HCT116 (cell line): ENCODE measurements at places on chromosomes 12 and 14.

- peaks cover 30% of the 10 kb centered on the region for H3K4me1 ChIP-seq
- DNase-seq, result no peak
- H3K36me3 ChIP-seq, result no peaks in the 10 kb centered on the region
- H3K27ac ChIP-seq, result no peak overlapping the region
- no peaks in the 10 kb centered on the region for H3K27me3 ChIP-seq
Measured at GRCh38 chr12:2644683-2645405, 149.9 kb upstream of the FKBP4 start.

GRCh38 chr14:99727096-99727870, 43.2 kb downstream of the CYP46A1 start:
- H3K27ac ChIP-seq, result no peak overlapping the region
- no peak overlapping the region for H3K4me3 ChIP-seq
- H3K36me3 ChIP-seq, result no peaks in the 10 kb centered on the region
- H3K4me1 ChIP-seq, result peaks cover 6% of the 10 kb centered on the region; the same call in 1 of the 2 replicates

DNA sequence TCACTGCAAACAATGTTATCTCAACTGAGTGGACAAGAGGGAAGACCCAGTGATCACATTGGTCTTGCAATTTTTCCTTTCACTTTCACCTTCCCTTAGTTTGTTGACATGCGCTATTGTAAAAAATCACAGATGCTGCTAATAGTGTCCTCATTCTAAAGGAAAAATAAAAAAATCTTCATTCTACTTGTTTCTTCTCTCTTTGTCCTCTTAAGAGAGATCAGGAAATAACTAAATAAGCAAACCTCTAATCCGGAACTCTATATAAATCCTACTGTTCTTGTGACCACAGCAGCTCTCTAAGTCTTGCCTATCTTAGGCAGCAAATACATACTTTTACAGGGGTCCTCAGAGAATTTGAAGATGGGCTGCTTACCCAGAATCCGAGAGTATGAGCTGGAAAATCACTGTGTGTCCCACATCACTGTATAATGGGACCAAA, 257.7 kb downstream of the NAV3 start:
- no peaks in the 10 kb centered on the region for H3K4me1 ChIP-seq
- H3K36me3 ChIP-seq, result no peaks in the 10 kb centered on the region
- no peak for DNase-seq

GRCh38 chr12:101055940-101056339, 154.1 kb downstream of the SLC5A8 start:
- H3K27ac ChIP-seq, result no peak overlapping the region
- H3K4me1 ChIP-seq, result peaks cover 16% of the 10 kb centered on the region; the same call in 1 of the 2 replicates
- H3K36me3 ChIP-seq, result no peaks in the 10 kb centered on the region
- no peak overlapping the region for H3K4me3 ChIP-seq
- no peak for DNase-seq

DNA sequence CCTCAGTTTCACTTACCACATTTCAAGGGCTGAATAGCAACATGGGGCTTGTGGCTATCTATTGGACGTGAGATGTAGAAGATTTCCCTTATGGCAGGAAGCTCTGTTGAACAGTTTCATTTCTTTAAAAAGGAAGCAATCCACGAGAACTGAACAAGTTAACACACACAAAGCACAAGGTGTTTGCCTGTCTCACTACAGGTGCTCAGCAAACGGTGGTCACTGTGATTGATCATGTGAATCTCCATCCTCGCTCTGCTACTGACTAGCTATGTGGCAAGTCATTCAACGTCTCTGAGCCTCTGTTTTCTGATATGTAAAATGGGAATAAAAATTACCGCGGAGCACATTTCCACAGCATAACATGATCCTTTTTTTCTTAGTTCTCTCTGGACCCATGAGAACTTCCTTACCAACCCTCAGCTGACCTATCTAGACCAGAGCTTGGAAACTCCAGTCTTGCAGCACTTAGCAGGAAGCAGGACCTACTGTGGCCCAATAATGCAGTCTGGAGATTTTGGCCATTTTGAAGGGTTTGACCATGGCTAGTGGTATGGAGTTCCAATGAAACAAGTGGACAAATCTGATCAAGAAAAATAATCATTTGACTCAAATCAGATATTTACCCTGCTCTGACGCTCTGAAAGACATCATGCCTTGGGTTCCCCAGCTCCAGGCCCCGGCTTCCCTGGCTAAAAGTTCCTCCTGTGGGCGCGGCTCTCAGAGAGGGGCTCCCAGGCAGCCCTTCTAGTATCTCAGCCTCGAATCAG, 278.8 kb downstream of the ZFP36L1 start:
- no peaks in the 10 kb centered on the region for H3K27me3 ChIP-seq
- H3K4me1 ChIP-seq, result peaks cover 50% of the 10 kb centered on the region
- DNase-seq, result no peak
- no peaks in the 10 kb centered on the region for H3K36me3 ChIP-seq

GRCh38 chr14:94535506-94535905, 25.7 kb upstream of the SERPINA4 start:
- H3K4me3 ChIP-seq, result no peak overlapping the region
- no peaks in the 10 kb centered on the region for H3K27me3 ChIP-seq
- DNase-seq, result no peak

DNA sequence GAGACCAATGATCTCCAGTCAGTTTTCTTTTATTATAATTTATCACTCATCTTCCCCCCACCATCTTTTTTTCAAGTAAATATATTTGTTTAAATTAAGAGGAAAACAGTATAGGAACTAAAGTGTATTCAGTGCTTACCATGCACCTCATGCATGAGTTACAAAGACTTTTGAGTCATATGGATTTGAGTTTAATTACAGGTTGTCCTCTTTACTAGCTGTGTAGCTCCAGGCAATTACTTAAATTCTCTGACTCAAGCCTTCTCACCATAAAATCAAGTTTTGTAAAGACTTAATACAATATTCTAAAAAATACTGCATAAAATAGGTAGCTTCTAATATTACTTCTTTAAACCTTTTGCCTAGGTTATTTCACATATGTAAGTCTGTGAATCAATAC, 251.3 kb downstream of the SLC16A7 start:
- no peaks in the 10 kb centered on the region for H3K36me3 ChIP-seq
- no peaks in the 10 kb centered on the region for H3K4me1 ChIP-seq
- no peak overlapping the region for H3K4me3 ChIP-seq
- no peak overlapping the region for H3K27ac ChIP-seq
- H3K27me3 ChIP-seq, result no peaks in the 10 kb centered on the region
- DNase-seq, result no peak

DNA sequence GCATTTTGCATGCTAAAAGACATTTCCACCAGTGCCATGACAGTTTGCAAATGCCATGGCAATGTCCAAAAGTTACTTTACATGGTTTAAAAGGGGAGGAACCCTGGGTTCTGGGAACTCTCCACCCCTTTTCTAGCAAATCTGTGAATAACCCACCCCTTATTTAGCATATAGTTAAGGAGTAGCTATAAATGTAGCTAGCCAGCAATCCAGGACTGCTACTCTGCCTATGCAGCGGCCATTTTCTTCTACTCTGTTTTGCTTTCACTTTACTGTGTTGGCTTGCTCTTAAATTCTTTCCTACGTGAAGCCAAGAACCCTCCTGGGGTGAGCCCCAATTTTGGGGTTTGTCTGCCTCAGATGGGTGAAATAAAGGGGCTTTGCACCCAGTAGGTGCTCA, 141.0 kb downstream of the PTPN11 start:
- H3K36me3 ChIP-seq, result no peaks in the 10 kb centered on the region
- no peaks in the 10 kb centered on the region for H3K27me3 ChIP-seq
- H3K4me3 ChIP-seq, result no peak overlapping the region
- H3K27ac ChIP-seq, result no peak overlapping the region
- DNase-seq, result no peak

- no peaks in the 10 kb centered on the region for H3K4me1 ChIP-seq
- no peaks in the 10 kb centered on the region for H3K27me3 ChIP-seq
- no peaks in the 10 kb centered on the region for H3K36me3 ChIP-seq
- no peak overlapping the region for H3K4me3 ChIP-seq
- DNase-seq, result no peak
- H3K27ac ChIP-seq, result no peak overlapping the region
Measured at GRCh38 chr12:14284184-14284722, 81.2 kb upstream of the ATF7IP start.

DNA sequence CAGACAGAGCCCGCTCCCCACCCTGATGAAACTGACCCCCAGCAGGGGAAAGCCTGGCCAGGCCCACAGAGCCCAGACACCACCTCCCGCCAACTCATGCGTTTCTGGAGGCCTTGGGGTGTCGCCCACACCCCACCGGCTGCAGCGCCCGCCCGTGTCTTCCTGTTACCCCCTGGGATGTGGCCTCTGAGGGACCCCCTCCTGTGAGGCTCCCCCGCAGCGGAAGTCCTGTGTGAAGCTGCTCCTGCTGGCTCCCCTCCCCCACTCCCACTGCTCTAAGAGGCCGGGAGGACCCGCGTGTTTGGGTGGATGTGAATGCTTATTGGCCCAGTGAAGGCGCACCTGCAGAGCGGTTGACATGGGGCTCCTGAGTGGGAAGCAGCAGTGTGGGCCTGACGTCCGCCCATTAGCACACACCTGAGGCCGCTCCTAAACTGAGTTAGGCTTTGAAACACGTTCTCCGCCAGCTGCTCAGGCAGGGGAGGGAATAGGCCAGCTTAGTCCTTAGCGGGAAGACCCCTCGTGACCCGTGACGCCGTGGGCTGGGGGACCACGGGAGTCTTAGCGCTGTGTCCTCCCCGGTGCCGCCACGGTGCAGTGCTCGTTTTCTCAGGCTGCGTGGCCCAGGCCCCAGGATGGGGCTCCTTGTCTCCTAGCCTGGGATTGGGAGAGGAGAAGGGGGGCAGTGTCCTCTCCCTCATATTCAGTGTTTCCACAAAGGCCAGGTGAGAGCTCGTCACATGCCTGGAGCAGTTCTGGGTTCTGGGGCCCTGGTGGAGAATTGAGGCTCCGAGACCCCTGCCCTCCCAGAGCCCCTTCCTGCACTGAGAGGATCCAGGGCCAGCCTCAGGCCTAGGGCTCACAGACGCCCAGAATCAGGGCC, 323.4 kb upstream of the SFSWAP start:
- no peaks in the 10 kb centered on the region for H3K27me3 ChIP-seq
- H3K27ac ChIP-seq, result no peak overlapping the region

DNA sequence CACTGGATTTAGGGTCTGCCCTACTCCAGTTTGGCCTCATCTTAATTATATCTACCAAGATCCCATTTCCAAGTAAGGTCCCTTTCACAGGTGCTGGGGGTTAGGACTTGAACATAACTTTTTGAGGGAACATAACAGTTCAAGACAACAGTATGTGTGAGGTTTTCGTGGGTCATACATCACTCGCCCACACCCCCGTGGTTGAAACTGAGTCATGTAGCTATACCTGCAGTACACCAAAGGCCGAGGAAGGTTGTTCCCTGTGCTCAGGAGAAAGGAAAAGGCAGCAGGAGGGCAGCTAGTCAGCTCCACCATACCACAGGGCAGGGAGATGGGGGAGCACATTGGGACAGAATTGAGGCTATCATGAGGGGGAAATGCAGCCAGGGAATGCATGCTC, 167.0 kb downstream of the PPM1H start:
- no peak overlapping the region for H3K27ac ChIP-seq
- DNase-seq, result no peak
- H3K36me3 ChIP-seq, result no peaks in the 10 kb centered on the region
- no peaks in the 10 kb centered on the region for H3K27me3 ChIP-seq
- H3K4me1 ChIP-seq, result no peaks in the 10 kb centered on the region

- peaks cover 14% of the 10 kb centered on the region for H3K36me3 ChIP-seq
- H3K27ac ChIP-seq, result no peak within 1 kb of the TSS
- H3K27me3 ChIP-seq, result no peaks in the 10 kb centered on the region
- DNase-seq, result no peak
Measured at GRCh38 chr12:57146961-57147944, at the start of gene LRP1-AS. Gene LRP1-AS (minus strand): TSS chr12:57147619.

DNA sequence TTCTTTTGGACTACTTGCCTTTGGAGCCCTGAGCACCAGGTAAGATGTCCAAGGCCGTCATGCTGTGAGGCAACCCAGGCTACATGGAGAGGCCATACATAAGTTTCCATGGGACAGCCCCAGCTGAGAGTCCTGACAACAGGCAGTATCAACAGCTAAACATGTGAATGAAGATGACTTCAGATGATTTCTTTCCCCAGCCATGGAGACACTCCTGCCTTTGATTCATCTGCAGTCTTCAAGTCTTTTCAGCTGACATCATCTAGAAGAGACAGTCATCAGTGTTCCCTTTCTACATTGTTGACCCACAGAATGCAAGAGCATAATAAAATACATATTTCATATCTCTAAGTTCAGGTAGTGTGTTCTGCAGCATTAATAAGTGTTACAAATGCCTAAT, 398.7 kb downstream of the BTG1 start:
- H3K27ac ChIP-seq, result no peak overlapping the region
- no peak for DNase-seq
- H3K4me1 ChIP-seq, result no peaks in the 10 kb centered on the region
- H3K27me3 ChIP-seq, result no peaks in the 10 kb centered on the region
- no peaks in the 10 kb centered on the region for H3K36me3 ChIP-seq

DNA sequence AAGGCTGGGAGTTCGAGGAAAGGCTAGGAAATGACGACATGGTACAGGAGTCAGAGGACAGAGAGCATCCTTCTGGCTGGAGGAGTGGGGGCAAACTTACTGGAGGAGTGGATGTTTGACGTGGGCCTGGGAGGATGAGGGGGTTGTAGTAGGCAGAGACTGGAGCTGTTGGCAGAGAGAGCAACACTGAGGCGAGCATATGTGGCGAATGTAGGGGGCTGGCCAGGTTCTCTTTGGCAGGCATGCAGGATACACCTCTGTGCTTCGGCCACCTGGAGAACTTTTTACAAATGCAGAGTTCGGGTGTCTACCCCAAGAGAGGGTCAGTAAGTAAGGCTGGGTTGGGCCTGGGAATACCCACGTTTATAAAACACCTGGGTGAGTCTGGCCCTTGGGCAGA, 385.7 kb downstream of the FUT8 start:
- no peaks in the 10 kb centered on the region for H3K27me3 ChIP-seq
- H3K27ac ChIP-seq, result no peak overlapping the region
- no peaks in the 10 kb centered on the region for H3K36me3 ChIP-seq
- no peak for DNase-seq
- H3K4me3 ChIP-seq, result no peak overlapping the region

- H3K27ac ChIP-seq, result no peak overlapping the region
- no peaks in the 10 kb centered on the region for H3K36me3 ChIP-seq
- no peak overlapping the region for H3K4me3 ChIP-seq
- no peaks in the 10 kb centered on the region for H3K27me3 ChIP-seq
Measured at GRCh38 chr12:87667378-87667777, 361.8 kb downstream of the C12orf50 start.

GRCh38 chr12:91914701-91915100, 230.9 kb downstream of the BTG1 start:
- H3K4me3 ChIP-seq, result no peak overlapping the region
- no peak overlapping the region for H3K27ac ChIP-seq
- DNase-seq, result no peak
- H3K4me1 ChIP-seq, result no peaks in the 10 kb centered on the region
- H3K27me3 ChIP-seq, result no peaks in the 10 kb centered on the region

GRCh38 chr12:95538656-95539055, 12.6 kb downstream of the USP44 start:
- no peaks in the 10 kb centered on the region for H3K36me3 ChIP-seq
- no peaks in the 10 kb centered on the region for H3K4me1 ChIP-seq
- no peak overlapping the region for H3K27ac ChIP-seq
- H3K27me3 ChIP-seq, result no peaks in the 10 kb centered on the region

- no peak overlapping the region for H3K27ac ChIP-seq
- no peaks in the 10 kb centered on the region for H3K27me3 ChIP-seq
- no peaks in the 10 kb centered on the region for H3K36me3 ChIP-seq
- no peak for DNase-seq
Measured at GRCh38 chr14:86420131-86420530, 890.2 kb downstream of the FLRT2 start.

- H3K27ac ChIP-seq, result no peak overlapping the region
- H3K4me3 ChIP-seq, result no peak overlapping the region
- H3K4me1 ChIP-seq, result peaks cover 31% of the 10 kb centered on the region
- peaks cover 9% of the 10 kb centered on the region for H3K36me3 ChIP-seq
- no peak for DNase-seq
Measured at GRCh38 chr12:49355913-49356312, 9.2 kb downstream of the DNAJC22 start.
